ENCODE measurements at places on chromosomes 1 and 21.

- DNase-seq: no peak
These were observed 22.8 kb upstream of the TSPEAR start for GRCh38 chr21:44734026-44734745.

GRCh38 chr21:44965251-44966022, 25.6 kb downstream of the SLX9 start:
- no peak for DNase-seq

DNA sequence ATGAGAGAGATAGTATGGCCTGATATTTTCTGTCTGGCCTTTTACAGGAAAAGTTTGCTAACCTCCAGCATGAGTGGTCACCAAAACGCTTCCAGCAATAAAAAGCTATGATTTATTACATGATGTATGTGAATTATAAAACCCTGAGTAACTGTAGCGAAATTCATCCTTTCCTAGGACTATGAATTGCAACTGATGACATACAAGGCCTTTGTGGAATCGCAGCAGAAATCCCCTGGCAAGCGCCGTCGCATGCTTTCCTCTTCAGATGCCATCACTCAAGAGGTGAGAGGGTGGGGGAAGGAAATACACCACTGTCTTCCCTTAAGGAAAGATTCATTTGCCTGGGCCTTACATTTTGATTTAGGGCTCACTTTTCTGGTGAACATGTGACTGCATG, 117.9 kb downstream of the MACF1 start:
- DNase-seq: no peak

DNA sequence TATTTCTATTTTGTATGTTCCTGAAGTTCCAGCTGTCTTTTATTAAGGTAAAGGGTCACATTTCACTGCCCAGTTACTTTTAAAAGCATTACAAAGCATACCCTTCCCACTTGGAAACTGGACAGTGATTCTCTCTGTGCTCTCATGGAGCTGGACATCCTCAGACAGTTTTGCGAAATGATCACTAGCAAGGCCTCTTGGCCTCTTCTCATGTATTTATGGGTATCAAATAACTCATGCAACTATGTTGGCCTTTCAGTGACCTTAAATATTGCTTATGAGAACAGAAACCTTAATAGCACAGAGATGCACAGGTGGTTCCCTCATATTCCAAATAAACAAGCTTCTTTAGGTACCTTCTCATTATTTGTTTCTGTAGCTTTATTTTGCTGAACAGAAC, 7.9 kb upstream of the AMPD1 start:
- DNase-seq: no peak

DNA sequence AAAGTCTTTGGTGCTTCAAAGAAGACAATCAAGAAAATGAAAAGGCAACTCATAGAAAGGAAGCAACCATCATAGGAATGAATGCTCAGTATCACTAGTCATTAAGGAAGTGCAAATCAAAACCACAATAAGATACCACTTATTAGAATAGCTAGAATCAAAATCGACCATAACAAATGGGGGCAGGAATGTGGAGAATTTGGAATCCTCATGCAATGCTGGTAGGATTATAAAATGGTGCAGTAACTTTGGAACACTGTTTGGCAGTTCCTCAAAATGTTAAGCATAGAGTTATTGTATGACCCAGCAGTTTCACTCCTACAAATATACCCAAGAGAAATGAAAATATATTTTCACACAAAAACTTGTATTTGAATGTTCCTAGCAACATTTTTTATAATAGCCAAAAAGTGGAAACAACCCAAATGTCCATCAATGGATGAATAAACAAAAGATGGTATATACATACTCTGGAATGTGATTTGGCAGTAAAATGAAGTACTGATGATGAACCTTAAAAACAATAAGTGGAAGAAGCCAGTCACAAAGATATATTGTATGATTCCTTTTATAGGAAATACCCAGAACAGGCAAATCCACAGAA, 105.6 kb downstream of the MIS18A start:
- DNase-seq: no peak

DNA sequence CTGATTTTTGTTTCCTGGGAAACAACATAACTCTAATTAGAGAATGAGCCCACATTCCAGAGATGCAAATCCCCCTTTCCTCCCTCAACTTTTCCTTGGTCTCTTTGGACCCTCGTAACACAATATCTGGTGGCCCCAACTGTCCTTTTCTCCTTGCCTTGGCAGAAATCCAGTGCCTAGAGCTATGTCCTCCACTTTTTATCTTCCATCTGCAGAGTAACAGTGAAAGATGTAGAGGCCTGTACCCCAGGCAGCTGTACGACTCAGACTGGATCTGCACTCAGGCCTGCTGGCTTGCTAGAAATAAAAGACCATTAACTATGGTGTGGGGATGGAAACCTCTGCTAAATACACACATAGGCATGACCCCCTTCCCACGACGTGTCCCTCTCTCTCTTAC, 72.0 kb downstream of the WARS2 start:
- DNase-seq: no peak

GRCh38 chr1:112256411-112256810, 139.6 kb upstream of the CTTNBP2NL start:
- no peak for DNase-seq

GRCh38 chr1:230790026-230790425, 42.8 kb downstream of the CAPN9 start:
- no peak for DNase-seq

- DNase-seq: no peak
These were observed 8.6 kb downstream of the CACNA1S start for GRCh38 chr1:201103666-201104065.

DNA sequence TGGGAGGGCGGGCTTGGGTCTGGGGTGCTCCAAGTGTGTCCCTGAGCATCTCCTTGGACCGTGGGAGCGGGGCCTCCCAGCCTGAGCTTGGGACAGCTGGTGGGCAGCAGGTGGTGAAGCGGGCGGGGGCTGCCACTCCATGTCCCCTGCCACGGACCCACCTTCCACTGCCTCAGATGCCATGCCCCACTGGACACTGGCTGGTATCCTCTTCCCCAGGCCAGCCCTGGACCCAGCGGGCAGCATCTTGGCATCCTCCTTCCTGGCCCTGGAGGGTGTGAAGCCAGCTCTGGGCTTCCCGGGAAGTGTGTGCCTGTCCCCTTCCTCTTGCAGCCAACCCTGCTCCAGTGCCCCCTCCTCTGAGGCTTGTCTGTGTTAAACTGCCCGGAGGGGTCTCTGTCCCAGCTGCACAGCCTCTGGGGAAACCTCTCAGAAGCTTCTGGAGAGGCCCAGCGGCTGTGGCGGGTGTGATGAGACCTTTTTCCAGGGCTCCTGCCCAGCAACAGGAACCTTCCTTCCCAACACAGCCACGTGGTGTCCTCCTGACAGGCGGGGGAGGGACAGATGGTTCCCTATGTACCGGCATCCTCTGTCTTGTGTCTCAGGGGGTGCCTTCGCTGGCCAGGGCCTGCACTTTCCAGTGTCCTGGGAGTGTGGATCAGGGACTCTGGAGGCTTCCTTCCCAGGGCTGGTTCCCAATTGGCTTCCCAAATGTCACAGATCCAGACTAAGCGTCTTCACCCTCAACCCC, 81.6 kb upstream of the DISP3 start:
- no peak for DNase-seq

- no peak for DNase-seq
These were observed 10.2 kb downstream of the ERG start for GRCh38 chr21:38487901-38488639.

GRCh38 chr1:26706315-26706714, 10.5 kb downstream of the ARID1A start:
- peak; percentile 39 for DNase-seq

DNA sequence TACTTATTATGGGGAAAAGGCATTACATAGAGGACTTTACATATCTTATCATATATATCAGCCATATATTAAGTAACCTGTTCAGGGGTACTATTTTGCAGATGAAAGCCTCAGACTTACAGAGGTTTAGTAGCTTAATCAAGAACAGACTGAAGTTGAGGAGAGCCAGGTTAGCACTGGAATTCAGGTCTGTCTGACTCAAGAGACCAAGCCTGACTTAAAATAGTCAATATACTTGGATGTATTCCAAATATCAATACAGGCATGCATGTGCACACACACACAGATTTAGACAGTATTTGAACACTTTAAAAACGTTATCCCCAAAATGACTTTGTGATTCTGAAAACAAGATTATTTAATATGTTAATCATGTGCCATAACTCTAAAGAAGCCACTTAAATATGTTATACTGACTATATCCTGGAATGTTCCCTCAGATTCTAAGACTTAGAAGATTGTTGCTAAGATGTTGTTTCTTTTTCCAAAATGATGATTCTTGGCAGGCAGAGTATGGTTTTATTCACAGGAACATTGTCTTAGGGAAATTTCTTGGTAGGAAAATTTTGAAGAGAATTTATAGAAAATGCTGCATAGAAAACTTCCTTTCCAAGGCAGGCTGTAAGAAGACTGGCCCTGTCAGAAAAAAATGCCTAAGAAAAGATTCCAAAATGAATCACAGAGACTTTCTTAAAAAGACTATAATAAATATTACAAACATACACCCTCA, 61.6 kb downstream of the ADAMTS1 start:
- peak; percentile 86 for DNase-seq

GRCh38 chr1:225441314-225442122, 13.7 kb upstream of the LBR start:
- DNase-seq: no peak

DNA sequence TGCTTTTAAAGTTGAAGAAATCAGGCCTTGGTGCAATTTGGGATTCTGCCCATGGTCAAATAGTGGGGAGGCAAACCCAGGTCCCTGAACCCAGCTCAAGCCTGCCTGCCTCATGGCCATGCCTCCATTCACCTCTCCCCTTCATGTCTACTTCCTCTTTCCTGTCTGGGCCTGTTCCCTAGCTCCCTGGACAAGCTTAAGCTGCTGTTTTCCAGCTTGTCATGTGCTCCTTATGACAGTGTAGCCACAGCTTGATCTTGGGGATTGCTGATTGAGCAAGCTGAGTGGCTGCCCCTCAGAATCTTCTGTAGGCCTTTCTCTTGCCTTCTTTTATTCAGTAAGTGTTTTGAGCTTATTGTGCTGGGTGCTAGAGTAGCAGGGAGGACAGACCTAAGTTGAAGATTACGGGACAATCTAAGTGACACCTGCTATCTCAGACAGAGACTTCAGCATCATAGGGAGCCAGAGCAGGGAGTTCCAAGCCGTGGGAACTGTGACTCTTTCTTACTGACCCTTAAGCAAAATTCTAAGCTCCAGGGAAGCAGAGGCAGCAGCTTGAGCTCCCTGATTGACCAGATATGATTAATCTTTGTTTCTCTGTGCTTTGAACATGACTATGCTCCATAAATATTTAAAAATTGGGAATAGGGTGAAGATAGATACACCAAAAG, 520 bp upstream of the MR1 start:
- peak; percentile 77 for DNase-seq

DNA sequence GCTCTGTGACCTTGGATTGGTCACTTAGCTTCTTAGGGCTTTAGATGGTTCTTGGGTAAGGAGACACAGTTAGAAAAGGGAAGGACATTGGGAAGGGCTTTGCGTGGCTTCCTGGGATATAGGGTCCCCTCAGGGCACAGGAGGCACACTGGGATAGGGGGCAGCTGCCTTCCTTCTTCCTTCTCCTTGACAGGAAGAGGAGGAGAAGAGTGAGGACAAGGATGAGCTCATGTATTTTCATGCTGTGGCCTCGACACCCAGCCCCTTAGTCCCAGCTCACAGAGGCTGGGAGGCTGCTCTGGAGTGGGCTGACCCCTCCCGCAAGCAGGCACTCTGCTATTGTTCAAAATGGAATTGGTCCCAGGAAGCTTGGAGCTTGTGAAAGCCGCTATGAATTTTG, 45.7 kb upstream of the POU3F1 start:
- no peak for DNase-seq

DNA sequence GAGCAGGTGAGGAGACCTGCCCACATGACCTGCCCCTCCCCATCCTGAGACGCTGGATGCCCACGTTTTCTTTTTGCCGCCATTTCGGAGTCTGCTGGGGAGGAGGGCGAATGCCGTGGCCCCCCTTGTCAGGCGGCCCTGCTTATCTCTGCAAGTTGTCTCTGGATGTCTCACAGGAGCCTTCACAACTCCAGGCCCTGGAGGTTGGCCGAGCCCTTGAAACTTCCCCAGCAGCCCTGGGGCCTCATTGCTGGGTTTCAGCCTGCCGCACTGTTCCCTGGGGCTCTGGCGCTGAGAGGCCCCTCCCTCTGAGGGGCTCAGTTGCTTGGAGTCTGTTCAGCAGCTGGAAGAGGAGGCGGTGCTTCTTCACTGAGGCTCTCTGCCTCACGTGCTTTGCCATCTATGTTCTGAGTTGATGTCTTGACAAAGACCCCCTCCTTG, 29.8 kb upstream of the ZBTB21 start:
- peak; percentile 95 for DNase-seq

DNA sequence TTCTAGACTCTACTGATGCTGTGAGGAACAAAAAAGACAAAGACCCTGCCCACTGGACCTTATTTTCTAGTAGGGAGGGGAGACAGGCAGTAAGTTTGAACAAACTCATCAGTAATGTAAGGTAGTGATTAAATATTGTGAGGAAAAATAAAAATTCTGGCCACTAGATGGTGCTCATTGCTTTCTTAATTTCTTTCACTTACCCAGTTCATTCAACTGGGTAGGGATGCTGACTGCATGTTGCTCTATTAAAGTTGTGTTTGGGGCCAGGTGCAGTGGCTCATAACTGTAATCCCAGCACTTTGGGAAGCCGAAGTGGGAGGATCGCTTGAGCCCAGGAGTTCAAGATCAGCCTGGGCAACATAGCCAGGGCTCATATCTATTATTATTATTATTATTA, 6.3 kb upstream of the KYAT3 start:
- peak; percentile 83 for DNase-seq

DNA sequence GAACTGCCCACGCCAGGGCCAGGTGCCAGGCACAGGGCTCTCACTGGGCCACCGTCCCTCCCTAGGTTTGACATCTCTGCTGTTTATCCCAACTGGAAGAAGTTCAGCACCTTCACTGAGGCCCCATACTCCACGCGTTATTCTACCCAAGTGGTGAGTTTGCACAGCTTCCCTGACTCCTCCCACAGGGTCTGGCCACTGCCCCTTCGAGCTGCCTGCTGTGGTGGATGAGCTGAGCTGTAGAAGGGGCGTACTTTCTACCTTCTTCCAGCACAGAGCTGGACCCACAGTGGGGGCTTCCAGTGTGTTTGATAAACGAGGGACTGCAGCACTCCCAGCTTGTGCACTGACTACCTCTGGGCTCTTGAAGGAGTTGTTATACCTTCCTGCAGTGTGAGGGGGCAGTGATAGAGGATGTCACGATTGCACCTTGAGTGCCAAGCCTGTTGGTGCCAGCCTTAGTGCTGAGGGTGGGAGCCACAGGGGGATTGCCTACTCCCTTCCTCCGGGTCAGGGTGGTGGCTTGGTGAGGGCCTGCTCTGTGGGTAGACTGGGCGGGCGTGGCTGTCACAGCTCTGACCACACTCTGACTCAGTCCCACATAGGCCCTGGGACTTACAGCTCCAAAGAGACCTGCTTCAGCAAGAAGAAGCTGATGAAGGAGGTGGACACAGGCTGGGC, 5.9 kb upstream of the TTC22 start:
- no peak for DNase-seq

DNA sequence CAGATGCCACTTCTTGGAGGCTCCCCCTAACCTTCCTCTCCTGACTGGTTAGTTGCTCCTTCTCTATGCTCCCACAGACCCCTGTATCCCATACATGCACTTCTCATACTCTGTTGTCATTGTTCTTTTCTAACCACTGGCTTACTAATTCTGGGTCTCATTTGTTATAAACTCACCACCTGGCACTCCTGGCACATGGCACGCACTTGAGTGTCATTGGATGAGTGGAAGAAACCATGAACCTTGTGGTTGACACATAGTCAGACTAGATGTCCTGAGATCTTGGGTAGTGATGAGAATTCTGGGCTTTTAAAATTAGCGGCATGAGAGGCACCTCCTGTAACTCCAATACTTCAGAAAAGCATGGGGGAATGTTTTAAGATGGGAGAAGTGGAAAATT, 49.3 kb downstream of the TRIM62 start:
- DNase-seq: no peak

- peak; percentile 84 for DNase-seq
These were observed 129.7 kb downstream of the DUSP10 start for GRCh38 chr1:221612047-221612777.

Data from umbilical cord (tissue), 2 donors.